H54 (cell line): ENCODE measurements at places on chromosomes 1 and 21.

- no peak for DNase-seq
Measured at GRCh38 chr21:37704751-37705150, 211.5 kb downstream of the KCNJ6 start.

DNA sequence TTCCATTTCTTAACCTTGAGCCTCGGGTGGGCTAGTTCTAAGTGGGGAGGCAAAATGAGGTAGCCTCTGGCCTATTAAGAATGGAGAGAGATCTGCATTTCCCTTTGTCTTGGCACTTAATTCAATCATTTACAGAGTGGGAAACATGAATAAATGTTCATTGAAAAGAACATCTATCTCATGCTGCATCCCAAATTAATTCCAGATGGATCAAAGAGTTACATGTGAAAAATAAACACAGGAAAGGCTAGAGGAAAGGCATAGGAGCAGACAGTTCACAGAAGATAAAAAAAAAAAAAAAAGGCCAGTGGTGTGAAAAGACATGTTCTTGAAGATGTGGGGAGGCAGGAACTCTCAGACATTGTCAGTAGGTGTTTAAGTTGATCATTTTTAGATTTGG, 35.7 kb upstream of the EPS8L3 start:
- DNase-seq, result no peak

GRCh38 chr1:215345766-215346165, 221.3 kb upstream of the KCTD3 start:
- DNase-seq, result no peak

- no peak for DNase-seq
Measured at GRCh38 chr1:48186306-48186839, 36.1 kb upstream of the SLC5A9 start.

GRCh38 chr21:43936247-43936967, 71.4 kb downstream of the AGPAT3 start:
- DNase-seq, result no peak

- no peak for DNase-seq
Measured at GRCh38 chr1:112620377-112620695, 704 bp downstream of the CAPZA1 start.

DNA sequence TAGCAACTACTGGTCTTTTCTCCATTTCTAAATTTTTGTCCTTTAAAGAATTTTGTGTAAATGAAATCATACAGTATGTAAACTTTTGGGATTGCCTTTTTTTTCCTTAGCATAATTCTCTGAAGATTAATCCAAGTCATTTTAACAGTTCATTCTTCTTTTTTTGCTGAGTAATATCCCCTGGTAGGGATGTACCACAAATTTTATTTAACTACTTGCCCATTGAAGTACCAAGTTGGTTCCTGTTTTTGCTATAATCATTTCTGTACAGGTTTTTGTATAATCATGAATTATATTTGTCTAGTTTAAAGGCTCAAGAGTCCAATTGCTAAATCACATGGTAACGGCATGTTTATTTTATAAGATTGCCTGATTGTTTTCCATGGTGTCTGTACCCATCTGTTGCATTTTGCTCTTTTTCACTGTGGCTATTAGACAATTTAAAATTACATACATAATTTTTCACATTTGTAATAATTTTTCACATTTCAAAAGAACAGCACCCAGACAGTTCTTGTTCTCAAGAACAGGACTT, 891.1 kb downstream of the USP25 start:
- DNase-seq, result no peak

DNA sequence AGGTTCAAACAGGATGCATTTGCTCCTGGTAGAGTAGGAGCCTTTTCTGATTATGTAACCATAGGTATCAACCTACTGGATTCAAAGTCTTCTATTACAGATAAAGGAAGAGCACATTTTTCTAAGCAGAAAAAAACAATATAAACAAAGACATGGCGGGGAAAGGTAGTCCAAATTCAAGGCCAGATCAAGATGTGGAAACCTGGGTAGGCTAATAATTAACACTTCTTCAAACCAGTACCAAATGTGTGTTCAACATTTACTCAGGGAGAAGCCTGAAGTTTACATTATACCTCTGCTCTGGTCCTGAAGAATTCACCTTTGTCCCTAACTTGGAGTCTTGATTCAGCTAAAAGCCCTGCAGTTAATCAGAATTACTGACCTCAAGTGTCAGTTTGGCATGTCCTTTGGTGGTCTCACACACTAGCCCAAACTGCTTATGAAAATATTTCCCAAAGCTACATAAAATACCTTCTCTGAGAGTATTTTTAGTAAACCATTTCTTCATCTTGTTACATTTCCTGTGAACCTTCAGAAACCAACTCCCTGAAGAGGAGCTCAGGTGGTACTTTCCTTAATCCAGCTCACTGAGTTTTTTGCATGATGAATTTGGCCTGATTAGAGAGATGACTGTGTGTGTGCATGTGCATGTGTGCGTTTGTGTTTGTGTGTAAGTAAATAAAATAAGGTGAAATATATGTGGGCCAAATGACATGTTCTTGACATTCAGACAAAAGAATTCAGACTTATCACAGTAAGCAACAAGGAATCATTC, 70.2 kb downstream of the TOR3A start:
- no peak for DNase-seq

DNA sequence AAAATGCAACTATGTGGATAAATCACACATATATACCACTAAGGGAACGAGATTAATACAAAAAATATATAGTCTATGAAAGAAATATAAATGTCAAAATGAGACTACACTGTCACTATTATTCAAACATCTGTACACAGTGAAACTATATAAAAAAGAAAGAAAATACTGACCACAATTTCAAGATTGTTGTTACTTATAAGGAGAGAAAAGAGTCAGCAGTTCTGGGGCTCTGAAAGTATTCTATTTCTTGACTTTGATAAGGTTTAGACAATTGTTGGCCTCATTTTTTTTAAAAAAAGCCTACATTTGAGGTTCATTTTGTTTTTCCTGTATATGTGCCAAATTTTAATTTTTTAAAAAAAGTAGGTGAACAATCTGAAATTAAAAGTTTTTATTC, 319.3 kb upstream of the CHRM3 start:
- no peak for DNase-seq

- no peak for DNase-seq
Measured at GRCh38 chr1:159171688-159172501, 480 bp downstream of the CADM3 start.

DNA sequence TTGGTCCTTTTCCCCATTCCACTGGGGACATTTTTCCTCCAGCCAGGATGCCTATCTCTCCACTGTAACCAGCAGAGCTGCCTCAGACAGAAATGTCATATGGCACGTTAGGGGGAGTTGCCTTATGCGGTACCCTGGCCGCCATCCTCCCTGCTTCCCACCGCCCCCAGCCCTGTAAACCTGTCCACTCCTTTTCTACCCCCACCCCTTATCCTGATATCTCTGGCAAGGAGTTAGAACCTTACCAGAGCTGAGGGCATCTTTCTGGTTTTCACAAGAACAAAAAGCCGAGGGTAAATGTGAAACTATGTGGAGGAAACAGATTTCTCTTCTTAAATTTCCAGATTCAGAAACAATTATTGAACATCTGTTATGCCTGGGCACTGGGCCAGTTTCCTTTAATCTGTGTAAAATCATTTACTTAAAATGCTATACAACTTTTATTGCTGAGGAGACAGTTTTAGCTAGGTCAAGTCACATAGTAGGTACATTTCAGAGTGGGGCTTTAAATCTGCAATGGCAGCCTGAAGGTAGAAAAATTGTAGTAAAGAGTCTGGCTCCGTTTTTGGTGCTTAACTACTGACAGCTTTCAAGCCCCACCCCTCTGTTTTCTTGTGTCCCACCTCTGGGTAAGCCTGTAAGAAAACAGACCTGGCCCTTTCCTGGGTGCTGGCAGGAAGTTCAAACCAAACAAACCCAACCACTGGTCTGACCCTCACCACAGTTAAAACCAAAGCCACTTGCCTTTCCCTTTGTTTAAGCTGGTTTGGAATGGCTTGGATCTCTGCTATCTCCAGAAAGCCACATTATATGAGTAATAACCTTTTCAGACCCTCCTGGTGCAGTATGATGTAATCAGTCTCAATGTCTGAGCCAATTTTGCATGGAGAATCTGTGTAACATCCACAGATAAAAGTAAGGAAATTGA, 319.0 kb downstream of the HHAT start:
- peak; percentile 18 for DNase-seq

GRCh38 chr1:212234431-212235395, 50.5 kb upstream of the PPP2R5A start:
- peak; percentile 80 for DNase-seq

DNA sequence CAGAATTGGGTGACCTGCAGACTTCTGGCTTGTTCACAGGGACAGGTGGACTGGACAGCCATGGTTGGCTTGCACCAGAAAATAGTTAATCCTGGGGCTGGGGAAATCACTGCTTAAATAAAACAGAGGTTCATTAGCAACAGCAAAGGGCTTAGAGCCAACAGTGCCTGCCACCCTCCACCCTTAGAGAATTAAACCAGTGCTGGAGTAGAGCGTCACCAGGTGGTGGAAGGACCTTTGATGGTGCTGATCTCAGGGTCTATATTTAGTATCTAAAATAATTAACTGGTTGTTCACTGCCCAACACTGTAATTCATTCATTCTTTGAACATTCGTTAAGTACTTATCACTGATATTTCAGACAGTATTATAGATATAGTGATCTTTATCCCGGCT, 34.7 kb upstream of the PDE9A start:
- no peak for DNase-seq

DNA sequence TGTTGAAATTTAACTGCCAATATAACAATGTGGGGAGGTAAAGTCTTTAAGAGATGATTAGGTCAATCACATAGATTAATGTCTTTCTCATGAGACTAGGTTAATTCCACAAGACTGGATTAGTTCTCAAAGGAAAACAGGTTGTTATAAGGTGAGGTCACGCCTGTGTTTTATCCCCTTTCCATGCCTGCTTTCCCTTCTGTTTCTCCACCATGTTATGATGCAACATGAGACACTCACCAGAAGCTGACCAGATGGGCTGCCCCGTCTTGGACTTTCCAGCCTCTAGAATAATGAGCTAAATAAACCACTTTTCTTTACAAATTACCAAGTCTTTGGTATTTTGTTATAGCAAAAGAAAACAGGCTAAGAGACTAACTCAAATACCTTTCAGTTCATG, 70.8 kb downstream of the DDAH1 start:
- no peak for DNase-seq

- no peak for DNase-seq
Measured at GRCh38 chr1:163273766-163274441, 47.9 kb upstream of the NUF2 start.

DNA sequence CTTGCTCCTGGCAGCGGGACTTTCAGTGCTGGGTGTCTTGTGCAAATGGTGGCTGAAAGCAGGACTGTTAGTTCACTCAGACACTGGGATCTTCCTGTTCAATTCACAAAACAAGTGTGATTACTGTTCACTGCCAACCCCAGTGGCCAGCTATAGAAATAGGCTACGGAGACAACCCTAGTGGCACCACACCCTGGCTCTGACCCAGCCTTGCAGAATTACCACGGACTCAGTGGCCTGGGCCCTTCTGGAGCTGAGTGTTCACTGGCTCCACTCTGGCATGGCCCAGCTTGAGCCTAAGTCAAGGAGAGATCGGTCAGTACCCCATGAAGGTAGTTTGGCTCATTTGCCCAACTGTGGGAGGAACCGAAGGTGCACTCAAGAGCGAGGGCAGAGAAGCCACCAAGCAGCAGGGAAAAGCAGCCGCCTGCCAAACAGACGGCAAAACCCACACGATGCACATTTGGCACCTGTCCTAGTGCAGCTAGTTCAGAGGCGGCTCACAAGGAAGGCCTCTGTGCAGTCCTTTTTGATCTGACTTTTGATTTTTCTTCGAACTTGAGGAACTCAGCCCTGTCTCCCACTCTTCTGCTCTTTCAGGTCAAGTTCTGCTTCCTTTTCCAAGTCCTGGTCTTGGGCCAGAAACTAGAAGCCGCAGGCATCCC, 5.9 kb downstream of the KIAA2013 start:
- DNase-seq, result no peak

GRCh38 chr1:87392248-87393192, 63.8 kb downstream of the LMO4 start:
- DNase-seq, result peak; percentile 6

DNA sequence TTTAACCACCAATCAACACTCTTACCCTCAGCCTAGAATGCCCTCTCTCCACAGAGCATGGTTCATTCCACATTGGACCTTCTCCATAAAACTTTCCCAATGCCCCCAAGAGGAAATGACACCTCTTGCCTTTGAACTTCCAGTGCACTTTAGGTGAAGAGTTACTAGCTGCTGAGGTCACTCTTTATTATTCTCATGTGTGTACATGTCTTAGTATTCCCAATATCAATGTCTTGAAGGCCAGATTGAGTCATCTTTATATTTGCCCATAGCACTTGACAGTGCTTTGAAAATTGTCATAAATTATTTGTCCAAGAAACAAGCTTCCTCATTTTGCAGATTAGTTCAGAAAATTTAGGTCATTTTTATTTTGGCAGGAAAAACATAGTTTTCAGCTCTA, 8.1 kb upstream of the DNASE2B start:
- DNase-seq, result no peak

- DNase-seq, result no peak
Measured at GRCh38 chr1:48107516-48107915, 110.3 kb upstream of the TRABD2B start.

GRCh38 chr1:182707122-182707521, 22.7 kb upstream of the RGS8 start:
- no peak for DNase-seq

DNA sequence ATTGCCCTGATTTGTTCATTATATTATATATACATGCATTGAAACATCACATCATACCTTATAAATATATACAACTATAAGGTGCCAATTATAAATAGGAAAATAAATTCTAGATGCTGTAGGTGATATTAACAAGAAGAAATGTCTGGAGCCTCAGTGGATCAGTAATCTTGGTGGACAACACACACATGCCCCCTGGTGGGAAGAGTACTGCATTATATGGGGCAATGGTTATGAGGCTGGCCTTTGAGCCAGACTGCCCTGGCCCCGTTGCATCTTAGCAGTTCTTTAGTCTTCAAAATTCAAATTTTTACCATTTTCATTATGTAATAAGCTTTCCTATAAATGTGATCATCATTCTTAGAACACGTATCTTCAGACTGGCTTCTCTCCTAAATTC, 335.0 kb upstream of the GREM2 start:
- DNase-seq, result peak; percentile 6

DNA sequence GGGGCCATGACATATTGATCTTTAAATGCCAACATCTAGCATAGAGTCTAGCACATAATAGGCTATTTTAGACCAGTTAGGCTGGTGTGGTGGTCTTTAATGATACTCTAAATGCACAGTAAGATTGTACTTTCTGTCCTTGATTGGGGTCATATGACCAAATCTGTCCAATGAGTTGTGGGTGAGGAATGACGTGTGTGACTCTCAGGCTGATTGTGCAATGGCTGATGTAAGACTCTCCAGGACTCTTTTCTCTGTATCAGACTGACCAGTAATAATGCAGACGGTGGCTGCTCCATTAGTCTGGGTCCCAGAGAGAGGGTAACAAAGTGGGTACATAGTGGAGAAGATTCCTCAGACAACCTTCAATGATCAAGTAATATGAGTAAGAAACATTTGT, 541.6 kb upstream of the CAMK1G start:
- no peak for DNase-seq

- no peak for DNase-seq
Measured at GRCh38 chr1:209670441-209671082, 4.7 kb upstream of the G0S2 start.

GRCh38 chr1:153431427-153431826, 15.1 kb downstream of the S100A7A start:
- DNase-seq, result no peak
